ENCODE measurements at places on chromosomes 16 and 17.

GRCh38 chr16:82194086-82194485 lies 24.1 kb upstream of the MPHOSPH6 start:
- no peak overlapping the region for H3K4me3 ChIP-seq
- H3K27me3 ChIP-seq, result peaks cover 4% of the 10 kb centered on the region
- peaks cover 15% of the 10 kb centered on the region for H3K4me1 ChIP-seq
- H3K27ac ChIP-seq, result no peak overlapping the region
- H3K36me3 ChIP-seq, result no peaks in the 10 kb centered on the region
- ATAC-seq, result no peak

DNA sequence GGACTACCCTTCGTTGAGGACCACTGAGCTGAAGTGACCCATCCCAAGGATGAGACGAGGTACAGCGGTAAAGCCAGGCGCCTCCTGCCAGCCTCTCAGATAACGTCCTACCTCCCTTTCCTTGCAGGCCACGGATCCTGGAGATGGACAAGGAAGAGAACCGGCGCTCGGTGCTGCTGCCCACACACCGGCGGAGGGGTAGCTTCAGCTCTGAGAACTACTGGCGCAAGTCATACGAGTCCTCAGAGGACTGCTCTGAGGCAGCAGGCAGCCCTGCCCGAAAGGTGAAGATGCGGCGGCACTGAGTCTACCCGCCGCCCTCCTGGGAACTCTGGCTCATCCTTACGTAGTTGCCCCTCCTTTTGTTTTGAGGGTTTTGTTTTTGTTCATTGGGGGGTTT lies 17.3 kb upstream of the LLGL1 start:
- no peaks in the 10 kb centered on the region for H3K27me3 ChIP-seq
- H3K4me1 ChIP-seq, result no peaks in the 10 kb centered on the region
- peaks cover 78% of the 10 kb centered on the region for H3K36me3 ChIP-seq
- ATAC-seq, result no peak

DNA sequence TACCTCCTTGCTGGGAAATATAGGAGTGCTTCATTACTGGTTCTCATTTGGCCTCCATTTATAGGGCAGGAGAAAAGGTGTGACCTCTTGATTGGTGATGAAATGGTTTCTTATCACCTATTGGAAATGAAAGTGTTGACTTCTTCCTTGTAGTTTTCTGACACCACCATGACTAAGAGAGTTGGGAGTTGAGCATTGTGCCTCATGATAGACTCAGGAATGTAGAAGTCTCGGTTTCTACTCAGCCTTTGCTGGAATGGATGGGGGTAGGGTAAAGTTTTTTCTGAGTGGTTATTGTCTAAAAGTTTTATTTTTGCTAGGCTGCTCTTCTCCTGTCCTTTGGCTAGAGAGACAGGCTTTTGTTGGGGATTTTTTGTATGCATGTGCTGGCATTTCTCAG lies 117.4 kb downstream of the PHKB start:
- H3K4me1 ChIP-seq, result peaks cover 29% of the 10 kb centered on the region
- H3K27ac ChIP-seq, result no peak overlapping the region
- H3K36me3 ChIP-seq, result peaks cover 6% of the 10 kb centered on the region
- H3K27me3 ChIP-seq, result no peaks in the 10 kb centered on the region

DNA sequence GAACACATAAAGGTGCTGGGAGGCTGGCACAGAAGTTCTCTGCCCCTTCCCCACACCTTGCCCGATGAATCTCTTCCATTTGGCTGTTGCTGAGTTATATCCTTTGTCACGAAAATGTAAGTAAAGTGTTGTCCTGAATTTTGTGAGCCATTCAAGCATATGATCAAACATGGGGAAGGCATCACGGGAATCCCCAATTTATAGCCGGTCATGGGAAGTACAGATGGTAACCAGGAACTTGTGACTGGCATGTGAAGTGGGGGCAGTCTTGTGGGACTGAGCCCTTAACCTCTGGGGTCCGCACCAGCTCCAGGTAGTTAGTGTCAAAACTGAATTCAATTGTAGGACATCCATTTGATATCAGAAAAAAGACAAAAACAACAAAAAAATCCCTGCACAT lies 13.2 kb downstream of the TOM1L2 start:
- no peaks in the 10 kb centered on the region for H3K27me3 ChIP-seq
- peak overlapping the region; percentile 98 for H3K27ac ChIP-seq
- ATAC-seq, result no peak
- H3K4me3 ChIP-seq, result peak overlapping the region; percentile 89
- H3K36me3 ChIP-seq, result peaks cover 31% of the 10 kb centered on the region

Measured in activated T-helper 17 cell treated with anti-CD3 and anti-CD28 coated beads, Interleukin-2, amount 50 U/mL, for 72 hours (primary cell).